ENCODE measurements at places on chromosomes 5 and 9.

DNA sequence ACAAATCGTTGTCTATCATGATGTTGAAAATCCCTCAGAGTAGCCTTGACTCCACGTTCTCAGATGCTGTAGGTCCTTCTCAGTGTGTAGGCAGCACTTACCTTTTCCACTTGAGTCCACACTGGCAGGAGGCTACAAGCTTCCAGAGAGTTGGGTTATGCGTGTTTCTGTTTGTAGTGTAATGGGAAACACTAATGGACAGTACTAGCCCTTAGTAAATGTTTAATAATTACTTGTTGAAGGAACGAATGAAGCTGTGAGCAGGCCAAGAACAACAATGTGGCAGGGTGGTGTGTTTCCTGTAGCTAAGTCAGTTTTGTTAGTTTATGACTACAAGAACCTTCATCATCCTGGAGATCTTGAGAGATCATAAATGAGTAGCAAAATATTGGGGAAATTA lies 83.5 kb downstream of the ARHGAP26 start:
- DNase-seq: no peak

- no peak for DNase-seq
These were observed 131.8 kb upstream of the RGMB start for GRCh38 chr5:98641671-98642070.

DNA sequence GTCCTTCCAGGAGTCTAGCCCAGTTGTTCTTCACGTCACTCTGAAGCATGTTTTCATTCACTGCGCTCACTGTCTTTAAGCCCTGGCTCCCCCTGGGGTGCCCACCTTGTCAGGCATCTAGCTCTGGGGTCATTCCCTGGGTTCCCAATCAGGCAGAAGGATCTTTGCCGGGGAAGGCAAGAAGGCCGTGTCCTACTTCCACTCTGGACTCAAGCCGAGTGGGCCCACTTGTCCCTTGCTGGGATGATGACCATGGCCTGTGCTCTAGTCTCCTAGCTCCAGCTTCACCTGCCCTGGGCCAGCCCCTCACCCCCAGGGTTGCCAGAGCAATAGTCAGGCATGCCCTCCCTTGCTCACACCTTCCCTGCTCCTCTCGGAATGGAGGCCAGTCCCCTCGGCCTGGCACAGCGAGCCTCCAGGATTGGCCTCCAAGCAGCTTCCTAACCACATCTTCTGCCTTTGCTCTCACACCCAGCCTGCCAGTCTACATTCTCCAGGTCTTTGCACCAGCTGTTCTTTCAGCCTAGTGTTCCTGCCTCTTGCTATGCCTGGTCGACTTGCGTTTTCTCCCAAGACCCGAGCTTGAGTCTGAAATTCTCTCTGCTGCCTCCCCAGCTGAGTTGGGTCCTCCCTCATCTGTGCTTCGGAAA lies 32.2 kb upstream of the PSD2 start:
- peak; percentile 34 for DNase-seq

DNA sequence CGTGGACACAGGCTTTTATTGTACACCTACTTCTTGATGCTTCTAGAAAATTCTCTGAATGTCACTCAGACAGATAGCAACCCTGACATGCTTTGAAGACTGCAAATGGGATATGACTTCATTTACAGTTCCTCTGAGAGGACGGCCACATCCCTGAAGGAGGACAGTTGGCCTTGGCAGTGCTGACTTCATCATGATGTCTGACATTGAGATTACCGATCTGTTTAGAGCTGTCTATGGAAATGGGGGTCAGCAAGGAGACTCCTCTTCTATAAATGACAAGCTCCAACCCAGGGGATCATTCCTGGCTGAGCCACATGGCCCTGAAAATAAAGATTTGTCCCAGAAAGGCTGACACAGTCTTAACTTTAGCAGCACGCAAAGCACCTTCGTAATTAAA lies 75.8 kb downstream of the NUDT12 start:
- no peak for DNase-seq

DNA sequence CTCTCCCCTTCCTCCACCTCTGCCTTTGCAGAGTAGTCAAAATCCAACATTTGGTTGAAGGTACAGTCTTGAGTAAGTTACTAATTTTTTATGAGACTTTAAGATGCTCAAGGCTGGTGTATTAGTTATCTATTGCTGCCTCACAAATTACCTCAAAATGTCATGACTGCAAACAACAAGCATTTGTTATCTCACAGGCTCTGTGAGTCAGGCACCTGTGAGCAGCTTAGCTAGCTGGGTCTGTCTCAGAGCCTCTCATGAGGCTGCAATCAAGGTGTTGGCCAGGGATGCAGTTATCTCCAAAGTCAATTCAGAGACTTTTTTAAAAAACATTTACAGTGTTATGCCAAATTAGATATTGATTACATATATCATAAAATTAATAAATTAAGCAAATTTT lies 371.3 kb upstream of the RGMB start:
- no peak for DNase-seq

GRCh38 chr9:68978501-68978900 lies 35.4 kb downstream of the PRKACG start:
- no peak for DNase-seq

GRCh38 chr5:176296-176823 lies 14.9 kb upstream of the LRRC14B start:
- DNase-seq: no peak

- DNase-seq: no peak
These were observed 509.3 kb upstream of the CTNND2 start for GRCh38 chr5:12413585-12413984.

GRCh38 chr9:134433101-134433500 lies 106.8 kb downstream of the RXRA start:
- DNase-seq: no peak

DNA sequence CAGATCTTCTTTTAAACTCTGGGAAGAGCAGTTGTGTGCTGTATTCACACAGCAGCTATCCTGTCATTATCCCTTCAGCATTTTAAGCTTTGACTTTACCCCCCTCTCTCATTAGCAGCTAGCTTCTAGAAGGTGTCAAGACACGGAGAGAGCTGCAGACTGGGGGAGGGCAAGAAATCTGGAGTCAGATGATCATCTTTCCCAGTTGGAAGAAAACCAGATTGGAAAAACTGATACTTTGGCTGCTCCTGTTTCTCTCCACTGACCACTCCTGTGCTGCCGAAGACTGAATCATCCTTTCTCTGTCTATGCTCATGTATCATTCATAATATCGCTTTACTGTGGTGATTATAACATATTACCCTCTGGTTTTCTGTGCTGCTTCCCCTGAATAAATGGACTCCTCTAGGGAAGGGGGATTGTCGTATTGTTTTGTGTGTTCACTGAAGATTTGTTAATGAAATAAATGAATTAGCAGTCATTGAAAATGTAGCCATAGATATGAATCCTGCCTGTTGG lies 75.1 kb downstream of the SH3GL2 start:
- DNase-seq: no peak

DNA sequence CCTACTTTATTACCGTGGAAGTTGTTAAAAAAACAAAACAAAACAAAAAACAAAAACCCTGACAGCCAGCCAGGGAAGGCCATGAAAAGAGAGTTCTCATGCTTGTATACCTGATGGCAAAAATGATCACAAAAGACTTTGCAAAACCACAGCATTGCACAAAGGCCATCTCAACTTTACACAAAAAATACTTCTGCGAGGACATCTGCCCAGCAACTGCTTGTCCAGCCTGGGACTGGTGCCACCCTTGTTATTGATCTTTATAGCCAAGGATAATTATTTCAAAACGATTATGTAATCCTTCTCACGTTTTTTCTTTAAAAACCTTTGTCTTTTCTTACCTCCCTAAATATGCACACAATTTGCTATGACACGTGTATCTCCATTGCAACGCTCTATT lies 42.2 kb upstream of the SLC28A3 start:
- DNase-seq: no peak

- DNase-seq: peak; percentile 83
These were observed 3.9 kb upstream of the BARX1 start for GRCh38 chr9:93958819-93959682.

- no peak for DNase-seq
These were observed 144.3 kb downstream of the EFNA5 start for GRCh38 chr5:107526270-107526937.

All from right kidney (tissue), 9 donors.